ENCODE measurements at places on chromosomes 2 and 18.

DNA sequence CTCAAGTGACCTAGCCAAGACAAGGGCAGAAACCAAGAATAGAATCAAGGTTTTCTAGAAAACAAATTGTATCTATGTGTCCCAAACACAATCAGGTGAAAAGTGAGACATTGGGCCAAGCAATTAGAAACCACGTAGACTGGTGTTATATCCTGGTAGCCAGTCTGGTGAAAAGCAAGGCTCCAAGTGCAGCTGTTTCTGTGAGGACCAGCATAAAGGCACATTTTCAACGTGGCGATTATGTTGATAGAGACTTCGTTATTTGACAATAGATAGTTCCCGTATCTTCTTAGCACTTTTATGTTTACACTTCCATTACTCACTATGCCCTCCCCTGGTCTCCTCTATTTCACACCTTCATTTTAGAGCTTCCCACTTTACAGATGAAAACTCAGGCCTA, 103.2 kb upstream of the ZFP36L2 start:
- DNase-seq, result no peak

GRCh38 chr2:3631851-3632659, 25.9 kb upstream of the ALLC start:
- no peak for DNase-seq

DNA sequence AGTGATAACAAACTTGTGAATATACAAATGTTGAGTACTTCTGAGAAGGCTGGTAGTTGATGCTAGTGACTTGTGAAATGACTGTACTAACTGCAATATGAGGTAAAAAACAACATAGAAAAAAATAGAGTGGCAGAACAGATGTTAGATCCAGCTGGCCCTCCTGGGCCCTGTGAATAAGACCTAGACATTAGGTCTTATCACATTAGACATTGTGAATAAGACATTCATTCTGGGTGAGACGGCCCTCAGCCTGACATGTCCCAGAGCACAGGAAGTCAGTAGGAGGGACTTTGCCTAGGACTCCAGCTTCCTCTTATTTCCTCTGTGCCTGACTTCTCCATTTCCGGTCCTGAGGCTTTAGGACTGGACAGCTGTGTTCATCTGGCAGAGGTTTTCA, 22.9 kb downstream of the DOK1 start:
- no peak for DNase-seq

DNA sequence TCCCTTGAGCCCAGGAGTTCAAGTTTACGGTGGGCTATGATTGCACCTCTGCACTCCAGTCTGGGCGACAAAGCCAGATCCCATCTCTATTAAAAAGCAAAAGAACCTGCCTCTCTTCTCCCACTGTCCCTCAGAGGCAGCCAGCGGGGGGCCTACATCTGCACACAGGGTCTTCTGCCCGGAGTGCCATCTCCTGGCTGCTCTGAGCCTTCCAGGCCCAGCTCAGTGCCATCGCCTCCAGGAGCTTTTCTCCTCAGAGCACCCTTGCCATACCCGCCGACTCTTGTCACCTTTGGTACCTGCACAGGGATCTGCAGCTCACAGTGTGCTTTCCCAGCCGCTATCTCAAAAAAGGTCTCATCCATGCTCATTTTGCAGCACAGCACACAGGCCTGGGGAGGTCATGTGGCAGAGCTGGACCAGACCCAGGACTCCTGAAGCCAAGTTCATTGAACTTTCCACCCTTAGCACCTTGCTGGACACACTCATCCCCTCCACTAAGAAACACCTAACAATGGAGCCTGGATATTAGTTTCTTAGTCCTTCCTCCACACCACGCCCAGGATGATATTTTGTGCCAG, 186.3 kb downstream of the HAUS1 start:
- DNase-seq, result no peak
